Fibroblast of gingiva (primary cell): ENCODE measurements at places on chromosomes 7 and 10.

GRCh38 chr10:50618624-50619023 is 5.1 kb downstream of the SGMS1 start:
- DNase-seq = no peak

- DNase-seq = no peak
These were observed 54.7 kb upstream of the ANTXRL start for GRCh38 chr10:46232084-46232483.

- DNase-seq = no peak
These were observed 38.4 kb downstream of the DNAJC1 start for GRCh38 chr10:21964983-21965665.

GRCh38 chr7:33982425-33982786 is 77.1 kb downstream of the BMPER start:
- DNase-seq = no peak

DNA sequence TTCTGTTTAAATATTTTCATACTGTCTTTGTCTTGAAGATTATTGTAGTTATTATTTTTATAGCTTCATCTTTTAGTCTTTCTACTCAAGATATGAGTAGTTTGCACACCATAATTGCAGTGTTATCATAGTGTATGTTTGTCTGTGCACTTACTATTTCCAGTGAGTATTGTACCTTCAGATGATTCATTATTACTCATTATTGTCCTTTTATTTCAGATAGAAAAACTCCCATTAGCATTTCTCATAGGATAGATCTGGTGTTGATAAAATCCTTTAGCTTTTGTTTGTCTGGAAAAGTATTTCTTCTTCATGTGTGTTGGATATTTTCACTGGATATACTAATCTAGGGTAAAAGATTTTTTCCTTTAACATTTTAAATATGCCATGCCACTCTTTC is 646.2 kb upstream of the GRM3 start:
- no peak for DNase-seq

DNA sequence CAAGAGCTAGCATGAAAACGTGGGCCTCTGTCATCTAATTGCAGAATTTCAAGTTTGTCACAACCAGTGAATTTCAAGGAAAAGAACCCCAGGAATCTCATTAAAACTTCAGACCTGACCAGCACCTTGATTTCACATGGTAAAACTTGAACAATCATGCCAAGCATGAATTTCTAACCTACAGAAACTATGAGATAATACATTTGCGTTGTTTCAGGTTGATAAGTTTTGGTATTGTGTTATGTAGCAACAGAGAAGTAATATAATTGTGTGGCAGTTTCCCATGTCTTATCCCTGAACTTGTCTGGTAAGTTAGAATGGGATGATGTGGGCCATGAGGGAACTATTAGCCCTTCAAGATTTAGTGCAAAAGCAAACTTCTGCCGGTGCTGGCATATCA is 530.1 kb downstream of the ANKRD7 start:
- DNase-seq = no peak

GRCh38 chr10:126596472-126597016 is 73.9 kb downstream of the C10orf90 start:
- no peak for DNase-seq

GRCh38 chr7:74263399-74264120 is 9.4 kb upstream of the RFC2 start:
- no peak for DNase-seq

- DNase-seq = no peak
These were observed 92.1 kb downstream of the CYP51A1 start for GRCh38 chr7:92042056-92042737.

GRCh38 chr10:131822692-131823245 is 78.0 kb upstream of the PPP2R2D start:
- DNase-seq = no peak

DNA sequence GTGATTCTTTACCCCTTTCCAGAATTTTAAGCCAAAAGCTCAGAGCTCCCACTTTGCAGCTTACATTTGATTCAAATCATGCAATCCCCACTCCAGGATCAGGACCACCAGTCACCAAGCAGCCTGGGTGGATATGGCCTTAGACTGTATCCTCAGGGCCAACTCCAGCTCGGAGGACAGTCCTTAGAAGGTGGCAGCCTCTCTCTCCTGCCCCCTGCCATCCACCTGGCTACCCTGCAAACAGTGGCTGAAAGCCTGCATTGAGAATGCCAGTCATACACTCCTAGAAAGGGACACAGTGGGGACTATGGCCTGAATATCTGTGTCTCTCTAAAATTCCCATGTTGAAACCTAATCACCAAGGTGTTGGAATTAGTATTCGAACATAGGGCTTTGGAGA is 50.0 kb upstream of the KCNMA1 start:
- DNase-seq = no peak

GRCh38 chr10:90913774-90914420 is 7.0 kb downstream of the ANKRD1 start:
- DNase-seq = no peak

DNA sequence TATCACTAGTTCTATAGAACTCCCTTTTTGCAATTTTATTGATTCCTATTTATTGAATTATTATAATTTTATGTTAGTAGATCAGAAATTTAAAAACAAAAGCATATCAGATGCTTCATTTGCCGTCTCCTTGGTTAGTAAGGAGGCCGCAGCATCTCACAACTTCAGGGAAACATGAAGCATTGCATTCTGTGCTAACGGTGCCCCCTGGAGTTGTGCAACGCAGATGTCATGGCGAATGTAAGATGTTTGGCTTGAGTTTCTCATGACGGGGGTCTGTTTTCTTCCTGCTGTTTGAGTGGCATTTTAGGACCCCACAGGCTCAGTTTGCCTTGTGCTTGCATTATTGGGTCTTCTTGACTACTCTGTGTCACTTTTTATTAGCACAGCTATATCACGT is 124.8 kb downstream of the CNNM2 start:
- DNase-seq = no peak

DNA sequence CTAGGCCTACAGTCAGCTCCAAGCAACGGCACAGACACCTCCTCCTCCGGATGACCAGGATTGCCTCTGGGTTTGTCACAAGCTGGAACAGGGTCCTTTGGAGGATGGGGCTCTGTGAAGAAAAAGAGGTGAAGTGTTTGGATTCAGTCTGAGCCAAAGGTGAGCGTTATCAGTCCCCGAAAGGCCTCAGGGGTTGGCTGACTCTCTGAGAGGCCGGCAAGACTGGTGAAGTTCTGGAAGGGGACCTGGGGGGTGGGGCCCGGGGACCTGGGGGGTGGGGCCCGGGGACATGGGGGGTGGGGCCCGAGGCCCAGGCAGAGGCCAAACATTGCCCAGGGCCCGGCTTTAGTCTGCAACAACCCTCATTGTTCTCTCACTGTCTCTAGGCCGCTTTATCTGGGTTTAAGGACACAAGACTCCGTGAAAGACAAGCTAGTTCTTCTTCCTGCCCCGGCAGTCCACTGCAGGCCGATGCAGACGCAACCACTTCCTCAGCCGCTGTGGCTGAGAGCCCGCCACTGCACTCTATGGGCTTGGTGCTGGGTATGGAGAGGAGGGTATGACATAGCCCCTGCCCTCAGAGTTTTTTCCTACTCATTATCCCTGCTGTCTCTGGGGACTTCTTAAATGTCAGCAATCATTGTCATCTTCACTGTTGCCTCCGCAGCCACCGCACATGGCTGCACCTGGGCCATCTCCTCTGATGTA is 27.4 kb upstream of the PSAP start:
- DNase-seq = no peak

- DNase-seq = no peak
These were observed 135.1 kb downstream of the LYZL1 start for GRCh38 chr10:29424017-29424416.

DNA sequence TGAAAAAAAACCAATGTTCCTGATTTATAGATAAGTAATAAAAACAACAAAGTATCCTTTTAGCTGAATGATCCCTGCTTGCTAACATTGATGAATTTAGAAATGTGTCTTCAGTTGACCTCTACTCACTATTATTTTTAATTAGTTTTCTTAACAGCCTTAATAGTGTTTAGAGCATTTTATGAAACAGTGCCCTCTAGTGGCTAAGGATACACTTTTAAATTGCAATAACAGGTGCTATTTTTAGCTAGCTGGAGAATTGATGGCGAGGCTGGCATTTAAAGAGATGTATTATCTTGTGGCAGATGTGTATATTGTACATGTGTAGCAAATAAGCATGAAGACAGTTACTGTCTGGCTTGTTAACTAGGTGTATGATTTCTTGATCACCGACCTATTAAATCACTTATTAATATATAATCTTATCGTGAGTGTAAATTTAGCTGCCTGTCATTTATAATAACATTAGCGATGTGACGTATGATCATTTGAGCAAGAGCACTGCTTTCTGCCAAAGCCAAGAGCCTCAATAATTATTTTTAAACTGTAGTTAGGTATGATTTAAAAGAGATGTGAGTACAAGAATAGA is 451.9 kb downstream of the DPP6 start:
- peak; percentile 4 for DNase-seq

GRCh38 chr7:125605241-125605640 is 675.6 kb upstream of the POT1 start:
- DNase-seq = no peak

- no peak for DNase-seq
These were observed 54.8 kb downstream of the MPP7 start for GRCh38 chr10:28248092-28248491.

GRCh38 chr7:79781716-79782115 is 328.2 kb upstream of the MAGI2 start:
- no peak for DNase-seq

- peak; percentile 78 for DNase-seq
These were observed 204.9 kb downstream of the DOCK4 start for GRCh38 chr7:112001091-112001826.

DNA sequence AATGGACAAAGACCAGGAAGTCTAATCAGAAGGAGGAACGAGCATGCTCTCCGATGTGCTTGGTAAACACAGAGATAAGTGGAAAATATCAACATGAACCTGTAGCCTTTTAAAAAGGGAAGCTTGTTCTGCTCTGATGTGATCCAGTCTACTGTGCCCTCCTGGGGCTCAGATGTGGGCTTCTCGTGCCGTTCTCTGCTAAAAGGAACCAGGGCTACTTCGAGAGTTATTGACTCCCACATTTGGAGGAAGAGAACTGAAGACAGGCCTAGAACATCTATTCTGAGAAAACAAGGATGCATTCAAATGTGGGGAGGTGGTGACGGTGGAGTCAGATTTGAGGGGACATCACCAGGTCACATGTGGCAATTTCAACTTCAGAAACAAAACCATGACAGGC is 325.4 kb downstream of the GLRX3 start:
- no peak for DNase-seq

DNA sequence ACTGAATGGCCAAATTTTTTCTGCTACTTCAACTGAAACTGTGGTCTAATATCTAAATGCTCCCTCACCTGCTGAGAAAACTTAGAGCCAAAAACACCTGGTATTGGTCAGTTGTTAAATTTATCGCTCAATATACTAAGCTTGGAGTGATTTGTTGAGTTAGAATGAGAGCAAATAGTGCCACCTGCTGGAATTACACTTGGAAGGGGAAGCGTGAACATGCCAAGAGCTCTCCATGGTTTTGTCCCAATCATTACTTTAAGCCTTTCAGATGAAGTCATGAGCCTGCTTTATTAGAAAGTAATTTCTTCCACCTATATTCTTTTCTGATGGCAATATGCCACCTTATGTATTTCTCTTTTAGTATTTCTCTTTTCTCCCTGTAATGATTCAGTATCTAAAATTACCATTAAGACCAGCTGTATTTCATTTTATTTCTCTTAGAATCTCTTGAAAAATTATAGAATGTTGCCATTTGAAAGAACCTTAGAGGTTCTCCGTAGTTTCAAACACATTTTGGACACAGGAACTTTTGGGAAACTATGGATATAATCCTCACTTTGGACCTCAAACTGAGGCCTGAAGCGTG is 447.8 kb upstream of the C7orf33 start:
- no peak for DNase-seq

DNA sequence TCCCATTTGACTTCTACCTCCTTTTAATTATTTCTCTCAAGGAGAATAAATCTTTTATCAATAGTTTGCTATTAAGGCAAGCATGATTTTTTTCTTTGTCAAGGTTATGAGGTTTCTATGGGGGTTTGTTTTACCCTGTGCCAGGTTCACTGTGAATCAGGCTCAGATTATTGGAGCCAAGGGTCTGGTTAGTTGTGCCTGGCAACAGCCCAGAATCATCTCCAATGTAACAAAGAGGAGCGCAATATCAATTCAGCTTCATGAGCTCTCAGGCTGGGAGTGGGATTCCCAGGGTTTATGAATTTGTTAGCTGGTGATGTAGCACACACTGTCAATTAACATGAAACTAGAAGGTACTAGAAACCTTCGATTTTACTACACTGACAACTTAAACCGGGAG is 73.2 kb downstream of the AASS start:
- no peak for DNase-seq

DNA sequence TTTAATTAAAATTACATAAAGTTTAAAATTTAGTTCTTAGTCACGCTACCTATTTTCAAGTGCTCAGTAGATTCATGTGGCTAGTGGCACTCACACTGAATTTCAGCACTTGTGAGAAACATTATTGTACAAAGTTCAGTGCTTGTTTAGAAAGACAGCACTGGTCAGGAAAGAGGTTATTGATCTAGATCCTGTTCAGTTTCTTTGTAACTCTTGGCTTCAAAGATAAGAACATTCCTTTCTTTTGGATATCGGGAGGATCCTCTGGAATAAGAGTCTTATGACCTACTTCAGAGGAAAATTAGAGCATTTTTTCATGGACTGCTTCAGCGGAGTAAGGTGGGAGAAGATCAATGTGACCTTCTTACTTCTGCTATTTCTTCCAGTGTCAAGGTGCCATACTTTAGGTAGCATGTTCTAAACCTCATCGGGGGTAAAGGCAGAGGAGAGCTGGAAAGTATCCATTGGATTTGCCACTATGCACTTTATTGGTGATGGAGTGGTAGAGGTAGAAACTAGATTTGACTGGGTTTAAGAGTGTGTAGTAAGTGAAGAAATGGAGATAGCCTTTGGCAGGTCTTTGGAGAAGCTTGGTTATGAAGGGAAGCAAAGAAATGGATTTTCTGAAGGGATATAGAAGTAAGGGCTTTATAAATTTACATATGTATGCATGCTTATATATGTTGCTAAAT is 39.9 kb downstream of the PHYHIPL start:
- DNase-seq = no peak

DNA sequence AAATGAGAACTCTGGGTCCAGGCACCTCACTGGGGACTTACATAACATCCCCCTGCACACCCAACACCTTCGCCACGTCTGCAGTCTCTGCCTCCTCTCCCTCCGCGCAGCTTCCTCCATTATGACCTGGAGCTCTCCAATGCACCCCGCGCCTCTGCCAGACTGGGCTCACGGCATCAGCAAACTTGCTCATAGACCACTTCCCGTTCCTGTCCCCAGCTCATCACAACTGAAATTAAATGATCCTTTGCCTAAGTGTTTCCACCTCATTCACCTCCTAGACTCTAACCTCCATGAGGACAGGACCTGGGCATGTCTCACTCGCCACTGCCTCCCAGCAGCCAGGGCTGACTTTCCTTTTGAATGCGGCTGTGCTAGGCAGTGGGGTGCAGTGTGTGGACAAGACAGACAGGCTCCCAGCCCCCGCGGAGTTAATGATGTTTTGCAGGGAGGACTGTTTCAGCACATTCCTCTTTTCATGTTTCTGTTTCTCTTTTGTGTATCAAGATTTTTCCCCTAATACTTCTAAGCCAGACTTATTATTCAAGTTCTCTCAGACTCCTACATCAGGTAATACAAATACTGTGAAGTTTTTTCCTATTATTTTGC is 18.8 kb downstream of the CHST15 start:
- no peak for DNase-seq

- peak; percentile 36 for DNase-seq
These were observed 78.4 kb downstream of the CYP26A1 start for GRCh38 chr10:93152136-93152535.
